ENCODE measurements at places on chromosomes 11 and 22.

- DNase-seq: no peak
Observed at GRCh38 chr11:76798202-76798581, 15.0 kb downstream of the TSKU start.

DNA sequence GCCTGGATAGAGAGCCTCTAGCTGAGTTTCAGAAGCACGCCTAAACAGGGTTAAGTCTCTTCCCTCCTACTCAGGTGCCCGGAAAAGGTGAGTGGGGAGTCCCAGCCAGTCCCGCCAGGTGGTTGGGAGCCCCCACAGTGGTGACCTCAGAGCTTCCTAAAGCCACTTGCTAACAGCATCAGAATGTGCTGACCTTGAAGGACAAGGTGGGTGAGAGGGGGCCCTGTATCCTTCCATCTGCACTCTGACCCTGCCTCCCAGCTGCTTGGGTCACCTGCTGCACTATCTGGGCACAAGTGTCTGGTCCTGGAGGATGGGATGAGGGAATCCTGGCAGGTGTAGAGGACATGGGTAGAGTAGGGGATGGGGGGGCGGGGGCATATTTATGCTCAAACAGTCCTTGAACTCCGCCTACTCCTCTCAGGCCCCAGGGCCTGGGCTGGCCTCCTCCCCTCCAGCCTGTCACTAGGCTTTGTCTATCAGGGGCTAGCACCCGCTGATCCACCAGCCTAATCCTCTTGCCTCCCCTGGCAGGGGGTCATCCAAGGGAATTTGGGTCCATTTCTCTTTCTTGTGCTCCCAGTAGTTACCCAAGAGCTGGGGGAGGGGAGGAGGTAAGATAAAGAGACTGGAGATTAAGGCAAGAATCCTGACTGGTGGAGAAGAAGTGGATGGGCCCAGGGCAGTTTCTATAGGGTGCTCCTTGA, 3.4 kb downstream of the USP2 start:
- DNase-seq: no peak

GRCh38 chr11:21412652-21413383, 743.4 kb downstream of the NELL1 start:
- DNase-seq: no peak

GRCh38 chr11:109937968-109938367, 155.2 kb upstream of the ZC3H12C start:
- DNase-seq: no peak

- no peak for DNase-seq
Observed at GRCh38 chr22:44650806-44651205, 51.2 kb upstream of the PRR5 start.

DNA sequence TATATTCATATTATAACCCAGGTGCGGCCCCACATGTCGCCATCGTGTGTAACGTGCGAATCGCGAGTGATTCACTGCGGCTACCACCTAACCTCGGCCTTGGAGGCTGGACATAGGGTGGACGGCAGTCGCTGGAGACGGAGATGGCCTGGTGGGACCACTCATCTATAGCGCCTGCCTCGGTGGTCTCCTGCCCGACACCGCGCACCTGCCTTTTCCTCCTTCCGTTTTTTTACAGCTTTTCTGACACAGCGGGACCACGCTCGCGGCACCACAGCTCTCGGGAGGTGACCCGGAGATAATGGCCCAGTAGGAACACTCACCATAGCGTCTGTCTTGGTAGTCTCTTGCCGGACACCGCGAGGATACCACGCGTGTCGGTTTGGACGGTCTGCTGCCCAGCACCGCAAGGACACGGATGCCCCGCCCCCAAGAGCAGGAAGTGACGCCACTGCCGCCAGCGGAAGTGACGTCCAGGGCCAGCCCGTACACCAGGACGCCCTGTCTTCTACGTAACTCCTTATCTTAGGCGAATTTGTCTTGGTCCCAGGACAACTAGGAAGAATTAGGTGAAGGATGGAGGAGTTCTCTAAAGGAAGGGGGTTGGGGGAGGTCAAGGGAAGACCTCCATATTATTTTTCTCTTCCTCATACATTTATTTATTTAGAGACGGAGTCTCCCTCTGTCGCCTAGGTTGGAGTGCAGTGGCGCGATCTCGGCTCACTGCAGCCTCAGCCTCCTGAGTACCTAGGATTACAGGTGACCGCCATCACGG, 6.4 kb downstream of the SNU13 start:
- DNase-seq: peak; percentile 75

GRCh38 chr11:124915541-124916369, 3.3 kb upstream of the HEPN1 start:
- DNase-seq: no peak

DNA sequence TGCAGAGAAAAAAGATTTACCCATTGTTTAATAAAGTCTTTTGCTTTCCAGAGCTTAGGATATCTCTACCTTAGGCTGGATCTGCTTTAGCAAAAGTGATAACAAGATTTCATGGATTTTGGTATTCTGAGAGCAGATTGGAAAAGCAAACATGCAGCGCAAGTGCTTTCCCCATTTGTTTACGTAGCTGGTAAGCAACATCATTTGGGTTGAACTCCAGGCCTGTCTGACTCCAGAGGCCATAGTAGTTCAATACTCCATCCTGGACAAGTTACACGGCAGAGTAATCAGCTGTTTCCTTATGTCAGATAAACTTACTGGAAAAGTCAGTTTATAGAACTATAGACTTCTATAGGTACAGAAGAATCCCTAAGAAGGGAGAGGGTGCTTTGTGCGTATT, 40.6 kb upstream of the TNRC6B start:
- no peak for DNase-seq

GRCh38 chr22:46086577-46087335, 63.6 kb upstream of the PPARA start:
- DNase-seq: no peak

DNA sequence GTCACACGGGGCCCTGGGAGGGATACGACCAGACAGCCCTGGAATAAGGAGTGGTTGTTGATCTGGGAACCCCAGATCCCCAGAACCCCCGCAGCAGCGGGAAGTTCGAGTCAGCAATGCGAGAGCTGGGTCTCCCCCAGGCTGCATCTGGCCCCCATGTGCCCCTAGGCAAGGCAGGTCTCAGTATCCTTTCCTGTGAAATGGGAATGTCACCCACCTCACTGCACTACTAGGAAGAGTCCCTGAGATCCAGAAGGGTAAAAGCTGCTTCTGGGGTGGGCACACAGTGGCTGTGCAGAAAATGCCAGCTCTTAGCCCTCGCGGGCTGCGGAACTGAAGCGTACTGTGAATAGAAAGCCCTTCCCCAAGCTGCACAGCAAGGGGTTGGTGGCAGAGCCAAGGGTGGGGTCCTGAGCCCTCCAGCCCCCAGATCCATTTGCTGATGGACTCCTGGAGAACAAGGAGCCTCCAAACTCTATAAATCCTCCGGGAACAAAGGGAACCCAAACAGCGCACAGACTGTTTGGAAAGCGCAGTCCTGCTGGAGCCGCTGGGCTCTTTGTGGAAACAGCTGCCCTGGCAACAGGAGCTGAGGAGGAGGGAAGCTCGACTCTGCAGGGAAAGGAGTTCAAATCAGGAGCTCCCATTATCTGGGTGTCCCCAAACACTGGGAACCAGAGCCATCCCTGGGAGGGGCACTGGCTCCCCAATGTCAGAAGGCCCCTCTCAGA, 68.2 kb upstream of the SHISAL1 start:
- DNase-seq: no peak

- no peak for DNase-seq
Observed at GRCh38 chr11:113240389-113240788, 74.0 kb upstream of the TTC12 start.

GRCh38 chr11:65611028-65611757, 2.8 kb downstream of the MAP3K11 start:
- no peak for DNase-seq

GRCh38 chr22:35479985-35480550, 60.6 kb upstream of the RASD2 start:
- no peak for DNase-seq

GRCh38 chr11:47711225-47711624, 3.9 kb downstream of the AGBL2 start:
- no peak for DNase-seq

GRCh38 chr11:32444186-32444585, 8.8 kb upstream of the WT1 start:
- DNase-seq: no peak

DNA sequence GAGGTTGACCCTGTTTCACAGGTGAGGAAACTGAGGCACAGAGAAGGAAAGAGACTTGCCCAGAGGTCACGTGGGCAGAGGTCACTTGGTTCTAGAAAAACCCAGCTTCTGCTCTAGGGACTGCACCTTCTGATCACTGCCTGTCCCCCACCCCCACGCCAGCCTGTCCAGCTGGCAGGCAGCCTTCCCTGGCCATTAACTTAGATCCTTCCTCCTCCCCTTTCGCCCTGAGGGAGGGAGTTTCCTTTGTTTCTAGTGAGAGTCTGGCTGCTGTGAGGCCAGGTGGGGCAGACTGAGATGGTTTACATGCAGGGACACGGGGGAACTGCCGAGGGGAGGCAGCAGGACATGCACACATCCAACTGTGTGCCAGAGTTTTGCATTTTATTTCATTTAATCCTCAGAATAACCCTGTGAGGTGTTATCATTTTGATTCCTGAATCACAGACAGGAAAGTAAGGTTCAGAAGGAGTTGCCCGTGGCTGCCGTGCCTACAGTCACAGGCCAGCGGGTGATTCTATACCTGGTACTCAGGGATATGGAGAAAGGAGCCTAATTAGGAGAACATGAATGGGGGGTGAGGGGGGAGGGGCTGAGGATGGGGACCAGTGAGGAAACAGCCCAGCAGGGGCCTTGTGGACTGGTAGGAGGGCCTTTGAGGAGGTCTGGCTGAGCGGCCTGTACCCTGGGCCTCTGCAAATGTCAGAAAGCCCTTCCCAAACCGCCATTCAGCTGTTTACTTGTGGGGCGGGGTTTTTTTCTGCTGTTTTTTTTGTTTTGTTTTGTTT, 3.4 kb downstream of the FAM83F start:
- DNase-seq: no peak

- no peak for DNase-seq
Observed at GRCh38 chr22:33578752-33579151, 341.5 kb downstream of the LARGE1 start.

- no peak for DNase-seq
Observed at GRCh38 chr11:117356126-117356890, 28.7 kb downstream of the CEP164 start.

DNA sequence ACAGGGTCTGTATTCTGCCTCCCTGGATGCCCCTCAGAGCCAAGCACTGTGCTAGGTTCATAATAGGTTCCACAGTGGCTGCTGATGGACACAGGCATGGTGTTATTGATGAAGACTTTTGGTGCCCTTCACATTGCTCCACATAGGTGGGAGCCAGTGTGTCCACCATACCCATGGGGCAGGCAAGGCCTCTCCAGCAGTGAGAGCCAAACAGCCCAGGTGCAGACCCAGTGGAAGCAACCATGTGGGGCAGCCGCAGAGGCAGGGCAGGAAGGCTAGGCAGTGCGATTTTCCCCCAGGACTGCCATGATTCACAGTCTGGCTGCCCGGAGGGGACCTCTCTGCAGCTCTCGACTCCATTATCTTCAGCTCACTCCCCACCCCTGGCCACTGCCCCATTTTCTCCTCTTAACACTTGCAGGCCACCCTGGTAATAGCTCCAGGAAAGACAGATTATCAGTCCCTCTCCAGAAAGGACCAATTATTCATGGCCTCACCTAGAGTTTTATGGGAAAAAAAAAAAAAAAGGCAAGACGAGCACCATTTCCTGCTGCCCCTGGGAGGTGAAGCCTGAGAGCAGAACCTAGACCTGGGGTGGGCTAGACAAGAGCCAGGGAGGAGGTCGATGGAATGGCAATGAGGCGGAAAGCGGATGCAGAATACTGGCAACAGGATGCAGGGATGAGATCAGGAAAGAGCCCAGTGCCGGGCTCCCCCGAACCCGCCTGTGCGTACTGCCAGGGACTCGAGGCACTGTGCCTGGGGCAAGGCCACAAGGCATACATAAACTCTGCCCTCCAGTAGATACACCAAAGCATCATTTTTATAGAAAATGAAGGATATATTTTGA, 343.0 kb upstream of the NCAM1 start:
- DNase-seq: no peak

DNA sequence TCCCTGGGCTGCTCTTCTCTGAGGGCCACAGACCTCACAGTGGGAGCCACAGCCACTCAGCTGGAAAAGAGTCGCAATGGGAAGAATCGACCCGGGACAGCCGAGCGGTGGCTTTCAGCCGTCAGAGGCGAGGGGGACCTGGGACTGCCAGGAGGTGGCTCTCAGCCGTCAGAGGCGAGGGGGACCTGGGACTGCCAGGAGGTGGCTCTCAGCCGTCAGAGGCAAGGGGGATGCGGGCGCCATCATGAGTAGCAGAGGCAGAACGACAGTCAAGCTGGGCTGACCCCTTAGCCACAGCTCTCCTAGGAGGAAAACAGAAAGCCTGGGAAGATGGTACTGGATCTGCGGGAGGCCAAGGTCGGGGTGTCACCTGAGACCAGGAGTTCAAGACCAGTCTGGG, 14.9 kb upstream of the MUC2 start:
- no peak for DNase-seq

DNA sequence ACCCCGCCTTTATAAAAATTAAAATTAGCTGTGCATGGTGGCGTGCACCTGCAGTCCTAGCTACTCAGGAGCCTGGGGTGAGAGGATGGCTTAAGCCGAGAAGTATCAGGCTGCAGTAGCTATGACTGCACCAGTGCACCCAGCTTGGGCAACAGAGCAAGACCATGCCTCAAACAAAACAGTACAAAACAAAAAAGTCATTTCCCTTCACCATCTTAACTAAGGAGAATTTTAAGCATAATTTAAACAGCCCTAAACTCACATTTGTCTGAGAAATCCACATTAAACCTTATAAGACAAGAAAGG, 23.3 kb upstream of the TFIP11 start:
- DNase-seq: no peak

DNA sequence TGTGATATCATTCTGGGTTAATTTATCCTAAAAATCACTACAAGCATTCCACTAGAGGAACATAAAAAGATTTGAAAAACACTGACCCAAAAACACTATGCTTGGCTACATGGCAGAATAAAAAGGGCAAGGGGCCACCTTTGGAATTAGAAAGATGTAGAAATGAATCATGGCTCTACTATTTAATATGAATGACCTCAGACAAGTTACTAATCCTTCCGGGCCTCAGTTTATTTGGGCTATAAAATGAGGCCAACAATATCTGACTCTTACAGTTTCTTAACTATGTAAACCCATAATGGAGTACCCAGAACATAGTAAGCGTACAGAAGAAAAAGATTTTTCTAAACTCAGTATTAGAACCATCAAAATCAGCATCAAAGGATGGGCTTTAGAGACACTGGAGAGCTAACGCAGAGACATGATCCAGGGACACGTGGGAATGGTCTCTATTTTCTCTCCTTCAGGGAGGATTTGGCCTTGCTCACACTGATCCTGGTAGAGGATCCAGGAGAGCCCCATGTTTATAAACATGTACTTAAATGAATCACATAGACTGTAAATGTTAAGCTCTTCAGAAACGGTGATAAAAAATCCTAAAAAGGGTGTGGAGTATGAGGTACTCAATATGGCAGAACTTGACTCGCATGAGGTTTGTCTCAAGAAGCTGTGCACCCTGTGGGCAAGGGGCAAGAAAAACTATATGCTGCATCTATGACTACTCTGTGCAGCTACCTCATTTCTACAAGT, 288.4 kb upstream of the PITPNB start:
- no peak for DNase-seq

GRCh38 chr11:122721964-122722266, 66.4 kb downstream of the UBASH3B start:
- no peak for DNase-seq

All from stimulated activated CD8-positive, alpha-beta memory T cell treated with anti-CD3 and anti-CD28 coated beads, Interleukin-7, amount 100 ng/mL, for 1 hour (primary cell).